ENCODE measurements at places on chromosomes 5 and 9.
A peak's percentile ranks its signal among the peaks of the same experiment; 100 is the strongest.

GRCh38 chr9:26437056-26437711 is 455.4 kb downstream of the CAAP1 start:
- DNase-seq = no peak

- DNase-seq = no peak
Measured at GRCh38 chr5:102858221-102858620, 103.1 kb downstream of the PAM start.

DNA sequence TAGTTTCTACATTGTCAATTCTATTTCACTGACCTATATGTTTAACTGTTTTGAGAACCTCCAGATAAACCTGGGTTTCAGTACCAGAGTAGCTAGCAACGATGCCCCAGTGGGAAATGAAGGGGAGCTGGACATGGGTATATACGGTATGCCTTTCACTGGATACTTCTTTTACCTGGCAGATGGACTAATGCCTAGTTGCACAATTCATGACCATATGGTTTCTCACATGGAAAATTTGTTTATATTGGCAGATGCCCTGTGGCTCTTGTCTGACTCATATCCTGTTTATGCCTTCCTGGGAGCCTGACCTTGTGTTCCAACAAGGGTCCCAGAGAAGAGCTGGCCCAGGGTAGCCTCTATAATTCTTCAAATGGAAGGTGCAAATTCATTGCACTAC is 144.1 kb downstream of the MAT2B start:
- no peak for DNase-seq

DNA sequence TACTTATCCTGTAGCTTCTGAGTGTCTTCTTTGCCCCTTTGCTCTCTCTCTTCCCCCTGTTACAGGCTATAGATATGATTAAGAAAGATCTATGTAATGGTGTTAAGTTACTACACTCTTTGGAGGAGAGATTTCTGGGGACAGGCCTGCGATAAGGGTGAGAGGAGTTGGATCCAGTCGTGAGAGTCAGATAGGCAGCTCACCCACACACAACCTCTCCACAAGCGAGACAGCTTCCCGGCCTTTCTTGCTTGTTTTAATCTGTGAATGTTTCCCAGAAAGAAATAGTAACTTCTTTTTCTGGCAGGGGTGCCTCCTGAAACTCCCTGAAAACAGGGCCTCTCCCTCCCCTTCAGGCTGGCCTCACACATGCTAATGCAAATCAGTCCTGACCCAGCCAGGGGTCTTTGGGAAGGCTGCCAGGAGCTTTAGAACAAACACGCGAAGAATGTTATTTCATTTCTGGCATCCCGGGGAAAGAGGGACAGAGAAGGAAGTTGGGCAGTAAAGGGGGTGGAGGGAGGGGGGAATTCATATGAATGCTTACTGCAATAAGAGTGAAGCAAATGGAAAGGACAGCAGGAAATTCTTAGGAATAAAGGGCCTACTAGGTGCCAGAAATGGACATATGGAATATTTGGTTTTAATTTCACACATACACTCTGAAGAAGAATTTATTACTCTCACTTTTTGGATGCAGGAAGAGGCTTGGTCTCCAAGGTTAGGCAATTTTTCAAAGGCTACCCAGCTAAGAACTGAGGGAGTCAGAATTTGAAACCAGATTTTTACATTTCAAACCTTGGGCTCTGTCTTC is 215.8 kb upstream of the TRIM32 start:
- DNase-seq = no peak

DNA sequence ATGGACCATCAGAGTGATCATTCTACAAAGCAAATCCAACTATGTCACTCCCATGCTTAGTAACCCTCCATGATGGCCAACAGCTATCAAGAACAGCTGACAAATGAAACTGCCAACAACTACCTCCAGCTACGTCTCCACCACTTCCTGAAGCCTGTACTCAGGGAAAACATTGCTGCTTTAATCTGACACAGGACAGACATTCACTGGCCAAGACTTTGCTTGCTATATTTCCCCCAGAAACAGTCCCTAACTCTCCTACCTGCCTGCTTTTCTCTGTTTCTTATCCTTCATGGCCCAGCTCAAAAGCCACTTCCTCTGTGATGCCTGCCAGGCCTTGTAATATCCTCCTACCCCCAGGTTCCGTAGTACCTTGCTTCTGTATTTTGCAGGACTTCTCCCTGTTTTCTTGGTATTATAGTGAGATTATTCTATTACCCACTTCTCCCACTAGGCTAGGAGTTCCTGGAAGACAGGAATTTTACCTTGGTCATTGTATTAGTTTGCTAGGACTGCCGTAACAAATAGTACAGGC is 14.7 kb upstream of the RAB14 start:
- no peak for DNase-seq

GRCh38 chr9:123438321-123438720 is 82.3 kb downstream of the CRB2 start:
- no peak for DNase-seq

GRCh38 chr9:20513126-20513913 is 109.0 kb downstream of the MLLT3 start:
- no peak for DNase-seq

- DNase-seq = no peak
Measured at GRCh38 chr5:78242001-78242400, 52.5 kb downstream of the AP3B1 start.

GRCh38 chr9:97954550-97954989 is 16.6 kb upstream of the HEMGN start:
- DNase-seq = no peak

DNA sequence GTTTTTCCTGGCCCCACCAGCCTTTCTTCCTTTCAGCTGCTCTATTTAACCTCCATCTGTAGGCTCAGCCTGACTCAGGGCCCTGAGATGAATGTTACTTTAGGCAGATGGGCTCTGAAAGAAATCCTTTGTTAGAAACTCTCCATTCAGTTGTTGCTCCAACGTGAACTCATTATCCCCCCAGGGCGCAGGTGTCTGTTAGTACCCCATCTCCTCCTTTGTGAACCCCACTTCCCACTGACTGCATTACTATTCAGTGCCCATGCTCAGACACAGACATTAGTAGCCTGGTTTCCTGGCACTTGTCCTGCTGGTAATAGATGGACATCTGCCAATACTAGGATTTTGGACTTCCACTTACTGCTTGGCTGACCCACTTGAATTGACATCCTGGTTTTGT is 1271.6 kb downstream of the PTPRD start:
- DNase-seq = no peak

- no peak for DNase-seq
Measured at GRCh38 chr5:75639535-75640311, 28.5 kb downstream of the ANKDD1B start.

GRCh38 chr9:112334432-112334841 is 1.0 kb upstream of the PTBP3 start:
- DNase-seq = no peak

GRCh38 chr5:98933445-98934072 is 4.8 kb upstream of the CHD1 start:
- DNase-seq = no peak

- no peak for DNase-seq
Measured at GRCh38 chr5:852431-853401, 1.9 kb upstream of the ZDHHC11 start.

DNA sequence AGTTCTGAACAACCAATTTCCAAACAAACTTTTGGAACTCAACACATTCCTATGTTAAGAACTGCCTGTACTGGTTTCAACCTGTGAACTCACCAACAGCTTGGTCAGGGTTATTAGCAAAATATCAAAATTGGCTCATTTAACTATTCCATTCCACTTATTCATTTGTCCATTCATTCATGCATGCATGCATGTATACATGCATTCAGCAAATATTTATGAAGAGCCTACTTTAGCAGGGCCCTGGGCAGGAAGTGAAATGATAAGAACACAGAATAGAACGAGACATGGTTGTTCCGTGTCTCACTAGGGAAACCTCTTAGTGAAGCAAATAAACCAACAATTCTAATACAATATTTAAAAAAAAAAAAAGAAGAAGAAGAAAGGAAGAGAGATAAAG is 107.4 kb downstream of the GLIS3 start:
- no peak for DNase-seq

DNA sequence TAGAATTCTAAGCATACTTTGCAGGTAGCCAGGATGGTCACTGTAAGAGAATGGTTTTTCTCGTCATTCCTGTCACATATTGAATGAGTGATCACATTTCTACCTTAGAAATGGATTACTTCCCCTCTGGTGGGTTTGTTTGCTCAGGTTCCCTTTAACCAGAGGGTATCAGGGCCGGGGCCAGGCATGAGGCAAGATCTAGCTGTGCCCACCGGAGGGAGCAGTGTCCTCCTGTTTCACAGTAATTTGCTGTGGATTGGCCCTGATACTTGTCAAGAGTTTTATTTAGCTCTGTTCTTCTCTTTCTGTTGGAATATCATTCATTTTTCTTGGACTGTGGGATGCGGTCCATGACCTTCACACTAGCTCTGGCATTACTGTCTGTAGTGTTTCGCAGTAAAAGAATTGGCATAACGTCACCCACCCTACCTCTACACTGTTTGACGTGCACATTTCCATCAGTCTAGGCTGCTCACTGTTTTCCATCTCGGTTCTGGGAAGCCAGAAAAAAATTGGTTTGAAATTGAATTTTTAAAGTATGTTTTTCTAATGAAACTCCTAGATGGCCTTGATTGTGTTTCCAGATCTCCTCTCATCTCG is 42.4 kb upstream of the ZBED3 start:
- DNase-seq = no peak

DNA sequence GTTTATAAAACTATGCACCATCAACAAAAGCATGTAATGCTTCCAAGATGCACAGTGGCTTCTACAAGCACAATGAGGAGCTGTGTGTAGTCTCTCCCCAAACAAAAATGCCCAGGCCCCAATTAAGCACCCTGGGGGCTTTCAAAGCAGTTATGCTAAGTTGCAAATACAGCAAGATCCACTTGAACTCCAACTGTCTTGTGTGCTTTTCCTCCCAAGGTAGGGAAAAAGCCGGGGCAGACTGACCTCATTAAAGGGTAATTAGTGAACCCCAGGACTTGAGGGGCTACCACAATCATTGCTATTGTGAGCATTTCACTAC is 13.1 kb downstream of the ZNF608 start:
- no peak for DNase-seq

DNA sequence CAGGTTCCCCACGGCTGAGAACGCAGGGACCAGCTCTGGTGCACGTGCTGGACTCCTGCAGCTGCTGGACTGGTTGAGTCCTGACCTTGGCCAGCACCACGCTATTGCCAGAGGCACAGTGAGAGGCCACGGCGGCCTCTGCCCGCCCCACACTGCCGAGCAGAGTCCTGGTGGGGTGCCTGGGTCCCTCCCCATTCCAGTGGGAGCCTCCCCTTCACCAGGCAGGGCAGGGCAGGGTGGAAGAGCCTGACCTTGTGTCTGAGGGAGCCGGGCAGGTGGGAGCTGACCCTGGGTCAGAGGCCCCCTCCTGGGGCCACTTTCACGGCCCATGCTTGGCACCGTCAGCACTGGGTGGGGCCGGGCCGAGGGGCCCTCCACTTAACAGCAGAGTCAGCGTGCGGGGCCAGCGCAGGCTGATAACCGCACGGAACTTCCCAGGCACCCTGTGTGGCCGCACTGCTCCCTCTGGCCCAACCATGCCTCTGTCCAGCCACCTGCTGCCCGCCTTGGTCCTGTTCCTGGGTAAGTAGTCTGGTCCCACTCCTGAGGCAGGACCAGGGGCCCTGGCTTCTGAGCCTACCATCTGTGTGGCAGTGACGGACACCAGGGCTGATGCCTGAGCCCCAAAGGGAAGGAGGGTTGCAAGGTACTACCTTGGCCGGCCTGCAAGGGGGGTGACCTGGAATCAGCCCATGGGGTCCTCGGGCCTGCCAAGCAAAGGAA is at the start of gene MAMDC4:
Gene MAMDC4 (plus strand): TSS at position 406 of the 723 bp plus-strand sequence. CDS start 71 bp downstream, at position 477.
- DNase-seq = peak; percentile 67

- no peak for DNase-seq
Measured at GRCh38 chr9:87590996-87591395, 93.3 kb downstream of the DAPK1 start.

DNA sequence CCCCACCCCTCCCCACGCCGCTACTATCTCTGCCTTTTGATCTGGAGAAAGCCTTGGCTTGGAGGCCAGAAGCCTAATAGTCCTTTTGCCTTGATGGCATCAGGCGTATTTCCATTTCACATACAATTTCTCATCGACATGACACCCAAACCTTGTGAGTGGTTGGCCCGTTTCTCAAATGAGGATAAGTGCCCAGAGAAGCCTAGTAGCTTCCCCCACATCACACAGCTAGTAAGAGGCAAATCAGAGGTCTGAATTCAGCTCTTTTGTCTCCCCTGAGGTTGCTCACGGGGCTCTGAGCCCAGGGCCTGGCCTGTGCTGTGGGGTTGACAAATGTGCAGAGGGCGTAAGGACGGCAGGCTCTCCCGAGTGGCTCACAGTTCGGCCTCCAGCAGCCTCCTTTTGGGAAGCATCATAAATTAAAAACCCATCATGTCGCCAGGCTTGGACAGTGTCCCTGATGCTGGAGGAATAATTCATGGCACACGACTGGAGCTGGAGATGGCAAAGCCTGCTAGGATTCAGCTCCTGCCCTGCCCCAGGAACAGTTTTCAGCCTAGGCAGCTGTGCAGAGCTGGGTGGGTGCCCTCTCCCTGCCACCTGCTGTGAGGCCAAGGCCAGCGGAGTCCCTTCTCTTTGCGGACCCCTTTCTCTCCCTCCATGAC is 263.8 kb downstream of the NSG2 start:
- DNase-seq = no peak

DNA sequence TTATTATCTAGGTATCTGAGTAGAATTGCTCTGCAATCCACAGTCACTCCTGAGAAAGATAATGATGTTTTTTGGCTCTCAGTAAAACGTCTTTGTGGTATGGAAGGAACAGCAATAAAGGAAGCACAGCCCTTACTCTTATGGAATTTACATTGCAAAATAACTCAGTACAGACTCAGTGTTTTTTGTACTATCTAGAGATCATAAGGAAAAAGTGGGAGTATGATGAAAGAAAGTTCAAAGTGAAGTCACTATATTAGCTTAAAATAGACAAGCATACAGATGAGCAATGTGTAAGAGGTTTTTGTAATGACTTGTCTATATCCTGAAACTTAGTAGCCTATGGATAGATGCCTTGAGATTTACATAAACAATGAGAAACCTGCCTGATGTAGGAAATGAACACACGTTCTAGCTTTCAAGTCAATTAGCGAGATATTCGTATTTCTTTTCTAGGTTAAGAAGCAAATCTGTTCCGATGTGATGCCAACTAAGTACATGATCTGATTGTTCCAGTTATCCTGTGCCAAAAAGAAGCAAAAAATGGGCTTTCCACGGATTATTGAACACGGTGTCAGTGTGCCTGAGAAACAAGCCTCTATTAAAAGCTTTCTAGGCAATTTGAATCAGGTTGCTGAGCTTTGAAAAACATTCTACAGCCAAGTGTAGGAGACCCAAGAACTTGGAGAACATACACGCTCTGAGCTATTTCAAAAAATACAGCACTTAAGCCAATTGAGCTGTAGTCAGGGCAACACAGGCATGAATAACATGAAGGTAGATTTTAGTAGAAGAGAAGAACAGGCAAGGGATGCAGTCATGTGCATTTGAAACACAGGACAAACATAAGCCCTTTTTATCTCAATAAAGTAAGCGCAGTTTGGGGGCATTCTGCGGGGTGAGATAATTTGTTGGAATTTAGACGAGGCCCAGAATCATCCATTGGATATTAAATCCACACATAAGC is 86.3 kb upstream of the TAF11L2 start:
- no peak for DNase-seq
